Muscle of leg (tissue), 16 donors: ENCODE measurements at places on chromosomes 3 and 15. TPM values are rescaled to one million over a fixed set of nuclear protein-coding genes. Genes with fewer than 3 reads are reported as not detected.

ITIH1 gene
- 0.22 TPM for total RNA-seq

EMC7 gene
- total RNA-seq: 26.2 TPM

LINGO1 gene
- total RNA-seq: 1.5 TPM

DNA sequence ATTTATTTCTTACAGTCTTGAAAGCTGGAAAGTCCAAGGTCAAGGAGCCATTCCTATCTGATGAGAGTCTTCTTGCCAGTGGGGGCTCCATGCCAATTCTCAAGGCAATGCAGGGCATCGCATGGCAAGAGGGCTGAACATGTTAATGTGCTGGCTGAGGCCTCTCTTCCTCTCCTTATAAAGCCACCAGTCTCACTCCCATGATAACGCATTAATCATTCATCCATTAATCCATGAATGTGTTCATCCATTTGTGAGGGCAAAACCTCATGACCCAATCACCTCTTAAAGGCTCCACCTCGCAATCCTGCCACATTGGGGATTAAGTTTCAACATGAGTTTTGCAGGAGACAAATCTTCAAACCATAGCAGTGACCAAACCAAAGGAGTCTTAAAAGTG is 118.3 kb downstream of the PROS1 start:
- DNase-seq: no peak

GRCh38 chr15:79964232-79964805 is 6.7 kb downstream of the BCL2A1 start:
- DNase-seq: no peak

- no peak for DNase-seq
Observed at GRCh38 chr3:172029425-172030098, 9.8 kb upstream of the FNDC3B start.

DNA sequence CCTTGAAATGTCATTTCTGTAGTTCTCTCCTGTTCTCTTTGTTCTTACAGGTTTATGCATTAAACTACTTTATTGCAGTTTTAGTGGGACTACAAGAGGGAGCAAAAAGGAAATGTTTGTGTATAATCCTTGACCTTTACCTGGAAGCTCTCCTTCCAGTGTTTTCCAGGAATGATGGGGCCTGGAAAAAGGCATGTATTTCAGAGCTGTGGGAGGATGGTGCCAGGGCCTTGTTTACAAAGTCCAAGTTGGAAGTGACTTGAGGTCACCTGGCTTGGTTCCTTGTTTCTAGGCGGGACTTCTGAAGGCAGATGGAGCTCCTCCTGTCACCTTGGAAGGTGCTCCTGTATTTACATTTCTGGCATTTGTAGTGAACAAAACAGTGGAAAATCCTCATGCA is 15.1 kb downstream of the ACVR2B start:
- DNase-seq: no peak

DNA sequence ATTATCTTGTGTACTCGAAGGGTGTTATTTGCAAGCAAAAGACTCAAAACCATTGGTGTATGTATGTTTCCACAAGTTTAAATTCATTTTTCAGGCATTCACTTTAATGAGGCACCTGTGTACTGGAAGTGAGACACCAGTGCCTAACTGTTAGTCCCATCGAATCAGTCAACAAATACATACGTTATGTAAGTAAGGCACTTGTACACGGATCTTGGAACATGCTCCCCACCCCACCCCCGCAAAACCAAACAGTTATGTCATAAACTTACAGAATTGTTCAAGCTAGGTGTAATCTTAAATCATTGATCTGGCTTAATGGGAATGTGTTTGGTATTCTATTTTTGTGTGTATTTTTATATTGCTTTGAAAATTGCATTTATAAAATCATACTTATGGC is 17.1 kb downstream of the LRRC28 start:
- DNase-seq: no peak

- no peak for DNase-seq
Observed at GRCh38 chr15:91769894-91770293, 83.6 kb upstream of the SLCO3A1 start.

DNA sequence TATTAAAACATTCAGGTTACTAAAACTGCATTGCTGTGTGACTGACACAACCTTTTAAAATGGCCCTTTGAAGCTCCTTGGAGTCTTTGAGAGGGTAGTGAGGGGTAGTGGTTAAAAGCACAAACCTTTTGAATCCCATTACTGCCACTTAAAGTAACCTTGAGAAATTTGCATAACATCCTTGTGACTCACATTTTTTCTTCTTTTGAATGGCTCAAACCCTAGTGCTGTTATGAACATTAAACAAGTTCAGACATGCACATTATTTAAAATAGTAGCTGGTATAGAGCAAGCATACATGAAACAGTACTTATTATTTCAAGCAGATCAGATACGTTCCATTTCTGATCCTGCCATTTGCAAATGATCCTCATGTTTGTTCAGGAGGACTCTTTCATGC is 3.7 kb upstream of the CLDN1 start:
- DNase-seq: no peak

DNA sequence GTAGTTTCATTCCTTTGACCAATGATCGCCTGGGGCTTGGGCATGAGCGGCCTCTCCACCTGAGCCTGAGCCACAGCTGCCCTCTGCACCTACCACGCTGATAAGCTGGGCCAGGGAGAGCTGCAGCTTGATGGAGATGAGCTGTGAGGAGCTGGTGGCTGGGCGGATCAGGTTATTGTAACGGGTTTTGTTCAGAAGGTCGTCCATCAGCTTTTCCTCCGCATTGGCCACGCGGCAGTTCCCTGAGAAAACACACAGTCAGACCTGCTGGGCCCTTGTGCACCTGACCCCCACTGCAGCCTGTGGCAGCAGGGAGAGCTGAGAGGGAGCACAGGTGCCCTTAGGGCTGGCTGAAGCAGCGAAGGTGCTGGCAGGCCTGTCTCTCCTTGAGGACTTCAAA is 5.7 kb downstream of the CHRNB4 start:
- no peak for DNase-seq

DNA sequence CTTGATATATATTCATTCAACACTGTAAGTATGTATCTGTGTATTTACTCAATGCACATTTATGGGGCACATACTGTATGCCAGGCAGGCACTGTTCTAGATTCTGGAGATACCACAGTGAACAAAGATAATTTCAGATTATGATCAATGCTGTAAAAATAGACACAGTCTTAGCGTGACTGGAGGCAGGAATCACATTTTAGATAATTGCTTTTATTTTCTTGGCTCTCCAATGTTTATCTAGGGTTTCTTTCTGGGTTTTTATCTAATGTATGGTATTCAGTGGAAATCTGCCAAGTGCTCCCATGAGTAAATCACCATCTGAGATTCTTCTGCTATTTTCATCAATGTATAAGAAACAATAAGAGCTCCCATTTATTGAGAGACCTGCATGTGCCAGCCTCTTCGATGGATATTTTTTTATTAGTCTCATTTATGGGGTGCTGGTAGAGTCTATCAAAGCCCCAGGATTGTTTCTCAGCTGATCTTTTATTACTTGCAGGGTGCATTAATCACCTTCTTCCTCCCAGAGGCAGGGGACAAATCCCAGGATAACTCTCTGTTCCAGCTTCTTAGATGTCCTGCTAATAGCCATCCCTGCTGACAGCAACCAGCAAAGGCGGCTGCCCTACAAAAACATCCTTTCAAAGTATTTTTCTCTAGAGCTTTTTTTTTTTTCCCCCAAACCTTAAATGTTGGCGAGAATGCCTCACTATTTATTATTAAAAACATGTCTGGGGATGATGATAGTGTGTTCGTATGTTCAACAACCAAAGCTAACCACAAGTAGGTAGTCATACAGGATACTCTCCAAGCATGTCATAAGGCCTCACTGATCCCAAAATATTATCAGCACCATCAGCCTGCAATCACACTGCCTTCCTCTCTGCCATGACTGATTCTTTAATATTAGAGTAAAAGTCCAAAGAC is 331.0 kb upstream of the RASGRP1 start:
- DNase-seq: no peak
